ENCODE measurements at places on chromosomes 7 and 10. TPM values are rescaled to one million over a fixed set of nuclear protein-coding genes. Genes with fewer than 3 reads are reported as not detected.

DNA sequence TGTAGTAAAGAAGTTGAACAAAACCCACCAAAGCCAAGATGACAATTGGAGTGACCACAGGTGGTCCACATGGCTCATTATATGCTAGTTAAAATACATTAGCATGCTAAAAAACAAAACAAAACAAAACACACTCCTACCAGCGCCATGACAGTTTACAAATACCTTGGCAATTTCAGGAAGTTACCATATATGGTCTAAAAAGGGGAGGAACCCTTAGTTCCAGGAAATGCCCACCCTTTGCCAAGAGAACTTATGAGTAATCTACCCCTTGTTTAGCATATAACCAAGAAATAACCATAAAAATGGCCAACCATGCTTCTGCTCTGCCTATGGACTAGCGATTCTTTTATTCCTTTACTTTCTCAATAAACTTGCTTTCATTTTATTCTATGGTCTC, 979.1 kb upstream of the POT1 start:
- no peak for DNase-seq

- DNase-seq = peak; percentile 30
These were observed 28.1 kb upstream of the PLXDC2 start for GRCh38 chr10:19788075-19788686.

- DNase-seq = no peak
These were observed 24.9 kb downstream of the TRRAP start for GRCh38 chr7:98903246-98903645.

DNA sequence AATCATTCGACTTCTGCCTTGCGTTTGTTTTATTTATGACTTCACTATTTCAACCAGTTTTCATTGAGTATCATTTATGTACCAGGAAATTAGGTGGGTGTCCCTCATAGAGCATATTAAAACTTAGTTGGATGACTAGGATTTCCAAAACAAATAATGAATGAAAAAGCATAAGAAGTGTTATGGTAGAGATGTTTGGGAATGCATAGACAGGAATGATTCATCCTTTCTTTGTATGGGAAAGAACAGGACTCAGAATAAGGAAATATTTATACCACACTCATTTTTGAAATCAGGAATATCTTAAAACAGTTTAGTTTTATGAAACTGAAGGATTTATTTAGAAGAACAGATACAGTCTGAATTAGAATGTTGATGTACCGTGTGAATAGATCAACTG, 315.7 kb downstream of the EXOC4 start:
- DNase-seq = no peak

GRCh38 chr10:98481404-98481945, 34.7 kb upstream of the HPS1 start:
- DNase-seq = no peak

DNA sequence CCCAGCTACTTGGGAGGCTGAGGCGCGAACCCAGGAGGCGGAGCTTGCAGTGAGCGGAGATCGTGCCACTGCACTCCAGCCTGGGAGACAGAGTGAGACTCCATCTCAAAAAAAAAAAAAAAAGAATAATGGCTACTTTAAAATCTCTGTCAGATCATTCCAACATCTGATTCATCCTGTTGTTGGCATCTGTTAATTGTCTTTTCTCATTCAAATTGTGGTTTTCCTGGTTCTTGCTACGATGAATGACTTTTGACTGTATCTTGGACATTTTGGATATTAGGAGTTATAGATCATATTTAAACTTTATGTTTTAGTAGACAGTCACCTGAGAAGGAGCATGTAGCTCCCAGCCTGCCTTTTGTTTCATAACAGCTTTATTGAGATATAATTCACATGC, 8.5 kb downstream of the TPST1 start:
- DNase-seq = no peak

- no peak for DNase-seq
These were observed 89.6 kb downstream of the SVIL start for GRCh38 chr10:29545122-29545521.

DNA sequence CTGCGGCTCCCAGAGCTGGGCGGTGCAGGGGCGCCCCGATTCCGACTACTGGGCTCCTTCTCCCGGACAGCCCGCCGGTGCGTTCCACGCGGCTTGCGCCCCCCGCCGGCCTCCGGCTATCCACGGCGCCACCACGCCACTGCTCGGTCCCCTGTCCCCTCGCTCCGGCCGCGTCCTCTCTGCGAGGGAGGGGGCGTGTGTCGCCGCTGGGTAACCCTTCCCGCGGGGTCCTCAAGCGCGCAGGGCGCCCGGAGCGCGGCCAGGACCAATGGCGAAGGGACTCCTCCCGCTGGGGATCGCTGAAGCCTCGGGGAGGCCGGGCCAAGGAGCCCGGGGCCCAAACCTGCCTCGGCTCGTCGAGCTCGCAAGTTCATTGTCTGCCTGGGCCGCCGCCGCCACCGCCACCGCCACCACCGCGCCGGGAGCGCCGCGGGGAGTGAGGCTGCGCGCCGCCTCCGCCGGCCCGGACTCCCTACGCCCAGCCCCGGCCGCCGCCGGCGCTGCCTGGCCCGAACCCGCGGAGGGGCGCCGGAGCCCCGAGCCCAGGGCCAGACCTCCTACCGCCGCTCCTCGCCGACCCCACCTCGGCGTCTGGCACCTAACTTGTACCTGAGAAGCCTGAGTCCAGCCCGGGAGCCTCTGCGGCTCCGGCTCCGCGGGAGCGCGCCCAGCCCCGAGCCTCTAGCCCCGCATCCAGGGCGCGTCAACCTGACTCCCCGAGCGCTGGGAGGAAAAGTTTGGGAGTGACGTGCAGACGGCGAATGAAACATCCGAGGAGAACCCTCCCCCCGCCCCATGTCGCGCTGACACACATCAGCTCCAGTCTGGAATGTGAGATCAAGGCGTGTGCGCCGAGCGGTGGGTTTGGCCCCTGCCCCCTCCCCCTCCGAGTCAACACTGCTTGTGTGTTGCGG, at the start of gene CHST15:
Gene CHST15 (minus strand): TSS at position 739 of the 914 bp plus-strand sequence. CDS start 47,386 bp downstream, outside the sequence.
- peak; percentile 69 for DNase-seq

GRCh38 chr7:100894860-100895700, 608 bp downstream of the ACHE start:
- peak; percentile 49 for DNase-seq

DNA sequence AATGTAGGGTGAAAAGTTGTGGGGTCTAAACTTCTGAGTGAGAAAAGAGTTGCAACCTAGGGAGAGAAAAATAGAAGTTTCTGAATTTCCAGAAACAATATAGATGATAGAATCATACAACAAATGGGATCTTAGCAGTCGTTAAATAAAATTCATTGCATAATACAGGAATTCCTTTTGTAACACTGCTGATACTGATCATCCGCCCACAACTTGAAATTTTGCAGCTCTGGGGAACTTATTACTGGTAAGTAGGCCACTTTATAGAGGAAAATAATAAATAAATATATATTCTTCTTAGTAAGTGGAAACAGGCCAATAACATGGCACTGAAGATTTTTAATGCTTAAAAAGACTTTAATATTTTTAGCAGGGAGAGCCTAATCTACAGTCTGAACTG, 81.9 kb upstream of the SMIM30 start:
- DNase-seq = no peak

DNA sequence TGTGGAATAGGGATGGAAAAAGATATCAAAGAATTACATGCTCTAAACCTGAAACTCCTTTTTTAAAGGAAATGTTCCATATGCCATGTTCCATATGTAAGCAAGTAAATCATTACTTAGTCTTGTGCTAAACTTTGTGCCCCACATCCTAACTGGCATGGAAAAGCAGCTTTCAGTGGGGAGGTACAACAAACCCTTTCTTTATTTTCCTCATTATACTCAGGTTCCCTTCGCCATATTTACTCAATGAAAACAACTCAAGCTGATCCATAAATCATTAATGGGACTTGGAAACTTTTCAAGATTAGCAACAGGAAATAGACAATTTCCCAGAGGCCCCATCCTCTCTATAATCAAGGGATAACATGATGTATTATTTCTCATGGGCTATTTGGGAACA, 56.0 kb downstream of the GSAP start:
- DNase-seq = no peak

- DNase-seq = no peak
These were observed 216.1 kb downstream of the TWIST1 start for GRCh38 chr7:18901351-18901750.

Gene ODAD2
- total RNA-seq = not detected

Gene FAM241B
- total RNA-seq = not detected

Gene CDK1
- 164 TPM for total RNA-seq

Gene CNPY4
- total RNA-seq = 25.8 TPM

Gene GRM3
- total RNA-seq = not detected

All from OCI-LY7 (cell line).